ENCODE measurements at places on chromosomes 13 and 19. TPM values are rescaled to one million over a fixed set of nuclear protein-coding genes. Genes with fewer than 3 reads are reported as not detected.

- no peak for DNase-seq
Observed at GRCh38 chr19:38032151-38032550, 125.1 kb downstream of the SIPA1L3 start.

GRCh38 chr13:90787007-90787406 lies 560.5 kb upstream of the MIR17HG start:
- DNase-seq: no peak

DNA sequence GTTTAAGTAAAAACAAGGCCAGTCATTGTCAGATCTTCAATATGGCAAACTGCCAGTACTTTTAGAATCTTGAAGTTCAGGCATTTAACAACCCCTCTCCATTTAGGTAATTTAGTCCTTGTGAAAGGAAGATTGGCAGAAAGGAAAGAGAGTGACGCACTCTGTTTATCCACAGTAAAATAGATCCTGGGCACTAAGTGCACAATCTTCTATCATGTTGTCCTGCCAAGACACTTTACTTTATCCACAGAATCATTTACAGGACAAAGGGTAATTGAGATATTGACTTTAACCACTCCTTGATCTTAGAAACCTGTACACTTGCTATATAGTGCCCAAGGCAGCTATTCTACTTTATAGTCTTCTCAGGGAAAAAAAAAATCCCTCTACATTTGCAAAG lies 786.4 kb upstream of the SLITRK1 start:
- no peak for DNase-seq

GRCh38 chr19:33621811-33622504 lies at the start of gene CHST8:
Gene CHST8, plus strand, starts transcription at chr19:33621953. Its CDS starts 67,309 bp downstream, at chr19:33689262.
- DNase-seq: no peak

DNA sequence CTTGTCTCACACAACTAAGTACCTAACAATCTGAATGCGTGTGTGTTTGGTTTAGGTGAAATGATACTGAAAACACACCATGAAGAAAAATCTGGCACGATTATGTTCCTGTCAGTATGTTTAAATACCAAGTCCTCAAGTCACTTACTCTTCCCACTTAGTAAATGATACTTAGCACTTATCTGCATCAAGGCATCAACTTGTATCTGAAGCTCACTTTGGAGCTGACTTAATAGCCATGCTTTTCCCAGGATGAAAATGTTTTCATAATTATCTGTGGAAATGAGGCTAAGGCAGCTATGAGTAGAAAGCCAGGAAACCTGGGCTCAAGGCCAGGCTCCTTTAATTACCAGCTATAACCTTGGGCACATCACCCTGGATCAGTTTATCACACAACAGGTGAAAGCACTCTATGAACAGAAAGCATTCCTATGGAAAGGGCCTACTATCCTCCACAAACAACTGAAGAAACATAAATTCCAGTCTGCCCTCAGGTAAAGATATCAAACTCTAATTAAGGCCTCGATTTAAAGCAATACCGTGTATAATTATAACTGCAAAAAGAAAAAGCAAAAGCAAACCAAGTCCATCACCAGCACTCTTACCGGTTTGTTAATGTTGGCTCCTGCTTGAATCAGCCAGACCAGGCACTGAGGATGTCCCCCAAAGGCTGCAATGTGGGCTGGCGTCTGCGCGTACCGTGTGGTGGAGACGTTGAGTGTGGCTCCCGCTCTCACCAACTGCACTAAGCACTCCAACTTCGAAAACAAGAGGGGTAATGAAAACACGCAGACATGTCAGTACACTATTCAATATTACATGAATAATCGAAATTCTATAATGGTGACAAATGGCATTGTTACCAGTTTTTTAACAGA lies 4.6 kb downstream of the ANKRD10 start:
- DNase-seq: no peak

PTGER1 gene
- 0.55 TPM for total RNA-seq

SLC25A23 gene
- 21.5 TPM for total RNA-seq

BIVM gene
- 11.9 TPM for total RNA-seq

C1QTNF9B gene
- total RNA-seq: not detected

EEF1AKMT1 gene
- total RNA-seq: 9.0 TPM

FREM2 gene
- total RNA-seq: 0.61 TPM

RXFP2 gene
- not detected for total RNA-seq

All from mesenteric fat pad (tissue), 1 donor.